ENCODE measurements at places on chromosomes 6 and 20.

- DNase-seq, result no peak
Observed at GRCh38 chr6:139081471-139081870, 52.9 kb downstream of the ABRACL start.

DNA sequence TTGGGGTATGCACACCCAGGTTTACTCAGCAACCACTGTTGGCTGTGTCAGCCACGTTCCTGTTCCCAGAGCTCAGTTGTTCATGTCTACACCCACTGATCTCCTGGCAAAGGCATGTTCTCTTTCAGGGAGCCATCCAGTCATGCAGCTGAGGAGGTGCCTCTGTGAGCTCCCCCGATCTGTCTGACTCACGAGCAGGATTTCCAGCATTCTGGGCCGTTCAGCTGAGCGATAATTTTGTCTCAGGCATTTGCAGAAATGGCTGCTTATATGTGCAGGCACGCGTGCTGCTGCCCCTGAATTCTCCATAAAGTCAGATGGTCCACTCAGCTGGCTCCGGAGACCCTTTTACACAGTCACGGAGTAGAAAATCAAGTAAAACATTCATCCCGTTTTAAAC lies 78.4 kb upstream of the IYD start:
- DNase-seq, result no peak

- DNase-seq, result no peak
Observed at GRCh38 chr20:62979876-62980373, 26.8 kb downstream of the BHLHE23 start.

GRCh38 chr20:20407891-20408805 lies 40.2 kb downstream of the INSM1 start:
- peak; percentile 15 for DNase-seq
